ENCODE measurements at places on chromosomes 12 and 14.

- H3K4me3 ChIP-seq = no peak overlapping the region
- no peaks in the 10 kb centered on the region for H3K27me3 ChIP-seq
- H3K27ac ChIP-seq = no peak overlapping the region
- DNase-seq = no peak
Measured at GRCh38 chr14:26765301-26765700, 167.5 kb upstream of the NOVA1 start.

DNA sequence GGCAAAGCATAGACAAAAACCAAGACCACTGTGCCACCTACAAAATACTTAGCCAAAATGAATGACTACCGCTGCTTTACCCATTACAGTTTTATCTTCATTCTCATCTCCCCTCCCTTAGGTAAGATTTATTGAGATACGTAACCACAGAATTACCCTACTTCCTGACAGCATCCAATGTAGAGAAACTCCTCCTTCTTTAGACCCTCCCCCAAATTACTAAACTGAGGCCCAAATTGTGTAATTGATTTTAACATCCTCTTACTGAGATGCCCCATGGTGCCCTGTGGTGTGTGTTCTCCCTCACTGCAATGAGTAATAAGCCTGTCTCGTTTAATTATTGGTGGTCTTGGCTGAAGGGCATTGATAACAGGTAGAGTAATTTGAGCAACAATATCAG lies 19.1 kb downstream of the VRK1 start:
- peaks cover 6% of the 10 kb centered on the region for H3K4me1 ChIP-seq
- H3K27me3 ChIP-seq = no peaks in the 10 kb centered on the region
- no peak overlapping the region for H3K4me3 ChIP-seq

GRCh38 chr14:74442757-74443156 lies 16.7 kb upstream of the SYNDIG1L start:
- H3K27me3 ChIP-seq = no peaks in the 10 kb centered on the region
- no peaks in the 10 kb centered on the region for H3K36me3 ChIP-seq
- no peak for DNase-seq

DNA sequence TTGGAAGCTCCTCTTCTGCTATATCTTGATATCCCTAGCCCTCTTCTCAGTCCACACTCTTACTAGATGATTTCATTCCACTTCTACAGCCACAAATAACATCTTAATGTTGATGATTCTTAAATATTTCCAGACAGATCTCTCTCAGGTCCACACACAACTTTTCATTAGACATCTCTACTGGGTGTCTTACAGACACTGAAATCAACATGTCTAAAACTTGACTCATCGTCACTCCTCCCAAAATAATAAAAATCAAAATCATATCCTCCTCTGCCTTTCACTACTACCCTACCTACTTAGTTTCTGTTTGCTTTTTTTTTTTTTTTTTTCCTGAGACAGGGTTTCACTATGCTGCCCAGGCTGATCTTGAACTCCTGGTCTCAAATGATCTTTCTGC lies 11.9 kb downstream of the PRDM4 start:
- H3K27me3 ChIP-seq = no peaks in the 10 kb centered on the region
- H3K27ac ChIP-seq = no peak overlapping the region
- no peaks in the 10 kb centered on the region for H3K4me1 ChIP-seq
- H3K4me3 ChIP-seq = no peak overlapping the region

- H3K27ac ChIP-seq = no peak overlapping the region
- H3K4me3 ChIP-seq = no peak overlapping the region
- H3K4me1 ChIP-seq = peaks cover 10% of the 10 kb centered on the region
- H3K36me3 ChIP-seq = no peaks in the 10 kb centered on the region
Measured at GRCh38 chr12:71300772-71301675, 138.6 kb upstream of the LGR5 start.

- peaks cover 84% of the 10 kb centered on the region for H3K27me3 ChIP-seq
- H3K4me3 ChIP-seq = no peak overlapping the region
- no peak overlapping the region for H3K27ac ChIP-seq
- DNase-seq = peak; percentile 92
Measured at GRCh38 chr12:2752676-2753371, 41.9 kb upstream of the FKBP4 start.
